Fibroblast of skin of scalp (primary cell): ENCODE measurements at places on chromosomes 7 and 10.
A peak's percentile ranks its signal among the peaks of the same experiment; 100 is the strongest.

- DNase-seq: no peak
These were observed 50.9 kb upstream of the SCIN start for GRCh38 chr7:12519682-12520009.

DNA sequence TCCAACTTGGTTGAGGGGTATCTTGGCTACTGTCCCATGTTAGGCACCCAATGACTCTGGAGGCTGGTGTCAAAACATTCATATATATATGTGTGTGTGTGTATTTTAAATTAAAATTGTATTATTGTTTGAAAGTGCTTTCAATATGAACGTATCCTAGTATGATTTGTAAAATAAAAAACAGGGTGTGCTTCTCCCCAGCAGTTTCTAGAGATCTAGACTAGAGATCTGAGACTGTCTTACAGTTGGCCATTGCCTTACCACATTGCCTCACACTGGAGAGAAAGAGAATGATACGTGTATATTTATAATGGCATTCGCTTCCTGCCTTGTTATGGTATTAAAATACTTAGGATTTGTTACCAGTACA is 1.2 kb downstream of the BAG3 start:
- DNase-seq: peak; percentile 78

- DNase-seq: peak; percentile 9
These were observed 174.9 kb downstream of the CACNA2D1 start for GRCh38 chr7:82268632-82269031.

DNA sequence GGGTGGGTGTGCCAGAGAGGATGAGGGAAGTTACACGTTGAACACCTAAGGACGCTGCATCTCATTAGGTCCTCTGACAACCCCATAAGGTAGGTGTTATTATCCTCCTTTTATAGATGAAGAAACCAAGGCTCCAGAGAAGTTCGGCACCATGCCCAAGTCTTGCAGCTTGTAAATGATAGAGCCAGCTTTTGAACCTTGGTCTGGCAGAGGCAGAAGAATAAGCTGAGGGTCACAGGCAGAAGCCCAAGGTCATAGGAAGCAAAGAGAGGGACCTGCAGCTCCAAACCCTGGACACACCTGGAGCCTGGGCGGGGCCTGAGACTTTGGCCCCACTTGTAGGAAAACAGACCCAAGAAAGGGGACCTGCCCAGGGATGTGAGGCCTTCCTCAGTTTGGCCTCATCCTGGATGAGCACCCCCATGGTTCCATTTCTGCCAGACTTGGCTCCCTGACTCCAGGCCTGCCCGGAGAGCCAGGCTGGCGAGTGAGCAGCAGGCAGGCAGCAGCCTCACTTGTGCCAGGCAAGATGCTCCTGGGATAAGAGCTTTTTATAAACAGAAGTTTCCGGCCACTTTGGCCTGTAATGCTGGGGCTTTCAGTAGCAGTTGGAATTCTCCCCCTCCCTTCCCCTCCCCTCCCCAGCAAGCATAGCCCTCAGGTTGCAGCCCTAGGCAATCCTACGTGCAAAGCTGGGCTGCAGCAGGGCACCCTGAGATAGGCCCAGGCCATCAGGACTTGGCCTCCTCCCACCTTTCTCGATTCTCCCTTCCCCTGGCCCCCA is 2.4 kb downstream of the KCNH2 start:
- no peak for DNase-seq

DNA sequence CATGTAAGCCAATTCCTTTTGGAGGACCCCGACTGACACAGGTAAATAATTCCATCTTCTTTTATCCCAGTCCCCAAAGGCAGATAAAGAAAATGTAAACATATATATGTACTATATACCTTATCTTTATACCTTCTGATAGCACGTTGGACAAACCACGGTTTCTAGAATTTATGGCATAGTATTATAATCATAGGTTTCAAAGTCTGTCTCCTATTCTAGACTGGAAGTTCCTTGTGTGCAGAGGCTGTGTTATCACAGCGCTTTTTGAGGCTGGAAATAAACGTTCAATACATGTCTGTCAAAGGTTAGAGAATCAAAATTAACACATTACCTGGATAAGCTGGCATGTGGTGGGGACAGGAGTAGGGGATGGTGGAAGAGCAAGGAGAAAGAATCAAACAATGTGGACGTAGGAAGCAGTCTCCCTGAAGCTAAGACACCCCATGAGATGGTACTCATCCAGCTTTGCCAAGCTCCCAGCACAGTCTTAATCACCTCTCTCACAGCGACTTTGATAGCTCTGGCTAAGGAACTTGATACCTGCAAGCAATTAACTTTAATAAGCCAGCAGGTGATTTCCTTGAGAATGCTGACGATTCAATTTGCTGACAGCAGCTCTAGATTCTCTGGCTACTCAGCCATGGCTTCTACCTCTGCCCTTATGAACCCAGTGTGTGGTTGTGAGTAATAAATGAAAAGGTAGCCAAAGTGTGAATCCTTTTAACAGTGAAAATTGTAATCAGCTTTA is 208.4 kb upstream of the LRRTM3 start:
- DNase-seq: no peak

DNA sequence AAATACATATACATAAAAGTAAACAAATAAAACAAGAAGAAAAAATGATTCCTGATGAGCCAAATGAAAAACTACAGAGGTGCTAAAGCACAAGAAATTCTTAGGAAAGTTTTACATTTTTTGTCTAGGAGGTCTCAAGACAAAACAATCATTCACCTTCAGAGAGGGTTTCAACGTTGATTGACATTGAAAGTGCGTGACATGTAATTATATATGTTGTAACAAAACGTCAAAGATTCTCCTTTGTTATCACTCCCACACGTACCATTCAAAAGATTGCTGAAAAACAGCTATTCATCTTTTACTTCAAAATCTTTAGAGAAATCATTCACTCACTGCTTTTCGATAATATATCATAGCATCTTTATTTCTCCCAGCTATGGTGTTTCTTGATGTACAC is 375.9 kb downstream of the NEBL start:
- DNase-seq: no peak

DNA sequence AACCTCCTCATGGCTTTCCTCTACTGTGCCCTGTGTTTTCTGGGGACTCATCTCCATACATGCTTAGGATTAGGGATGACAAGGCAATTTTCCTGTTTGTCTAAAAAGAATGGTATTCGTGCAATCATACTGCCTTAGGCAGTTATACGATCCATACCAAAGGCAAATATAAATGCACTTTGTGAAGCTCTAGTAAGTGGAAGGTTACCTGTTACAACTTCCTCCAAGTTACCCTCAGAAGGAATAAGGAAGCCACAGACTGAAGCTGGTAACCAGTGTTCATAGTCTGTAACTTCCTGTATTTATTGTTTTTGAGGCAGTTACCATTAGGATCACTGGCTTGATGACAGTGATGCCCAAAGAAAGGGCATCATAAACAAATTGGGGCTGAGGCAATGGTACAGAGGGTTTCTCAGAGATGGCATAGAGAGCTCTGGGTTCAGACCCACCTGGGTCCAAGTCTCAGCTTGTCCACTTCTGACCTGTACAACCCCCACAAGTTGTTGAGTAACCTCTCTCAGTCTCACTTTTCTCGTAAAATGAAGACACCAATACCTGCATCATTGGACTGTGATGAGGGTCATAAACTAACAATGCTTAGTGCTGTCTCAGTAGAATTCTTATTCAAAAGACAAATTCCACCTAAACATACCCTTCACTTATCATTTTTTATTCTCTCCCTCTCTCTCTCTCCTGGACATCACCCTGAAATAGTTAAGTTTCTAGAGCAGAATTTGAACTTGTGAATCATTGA is 138.2 kb downstream of the ELMO1 start:
- no peak for DNase-seq

GRCh38 chr10:101071267-101071884 is 9.6 kb downstream of the KAZALD1 start:
- DNase-seq: no peak

DNA sequence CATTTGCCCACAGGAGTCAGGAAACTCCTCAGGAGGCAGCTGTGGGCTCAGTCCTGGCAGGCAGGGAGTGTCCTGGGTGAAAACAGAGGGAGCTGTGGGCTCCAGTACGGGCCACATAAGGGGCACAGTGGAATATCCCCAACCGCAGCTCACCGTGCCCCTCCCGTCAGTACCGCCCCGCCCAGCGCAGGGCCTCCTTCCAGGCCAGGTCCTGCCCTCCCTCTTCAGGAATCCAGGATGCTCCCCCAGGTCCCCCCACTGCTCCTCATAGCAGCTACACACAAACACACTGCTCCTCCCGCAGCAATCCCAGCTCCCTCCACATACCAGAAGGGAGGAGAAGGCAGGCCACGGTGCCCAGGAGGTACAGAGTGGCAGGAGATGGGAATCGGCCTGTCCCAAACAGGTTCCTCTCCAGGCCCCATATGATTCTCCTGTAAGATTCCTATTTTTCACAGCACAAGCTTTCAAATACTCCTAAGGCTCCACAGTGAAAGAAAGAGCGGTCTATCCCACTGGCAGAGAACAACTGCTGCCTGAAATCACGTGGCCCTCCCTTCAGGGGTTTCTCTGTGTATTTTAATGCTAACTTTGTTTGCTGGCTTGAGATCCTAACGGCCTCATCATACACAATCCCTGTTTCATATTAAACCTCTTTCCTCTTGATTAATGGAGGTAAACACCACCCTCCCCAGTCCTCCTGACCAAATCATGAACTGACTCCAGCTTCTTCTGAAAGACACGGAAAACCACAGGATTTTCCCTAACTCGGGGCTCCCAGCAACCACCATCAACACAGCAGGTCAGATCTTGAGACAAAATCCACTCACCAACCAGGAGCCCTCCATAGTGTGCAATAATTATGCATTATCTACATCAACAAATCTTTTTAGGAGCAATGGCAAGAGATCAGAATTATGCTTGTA is 178.7 kb downstream of the TNS3 start:
- DNase-seq: no peak

- DNase-seq: peak; percentile 96
These were observed at the start of gene RBM17 for GRCh38 chr10:6088721-6089333. RBM17 (plus strand) TSS chr10:6089034; CDS start chr10:6097066, 8,032 bp downstream.

DNA sequence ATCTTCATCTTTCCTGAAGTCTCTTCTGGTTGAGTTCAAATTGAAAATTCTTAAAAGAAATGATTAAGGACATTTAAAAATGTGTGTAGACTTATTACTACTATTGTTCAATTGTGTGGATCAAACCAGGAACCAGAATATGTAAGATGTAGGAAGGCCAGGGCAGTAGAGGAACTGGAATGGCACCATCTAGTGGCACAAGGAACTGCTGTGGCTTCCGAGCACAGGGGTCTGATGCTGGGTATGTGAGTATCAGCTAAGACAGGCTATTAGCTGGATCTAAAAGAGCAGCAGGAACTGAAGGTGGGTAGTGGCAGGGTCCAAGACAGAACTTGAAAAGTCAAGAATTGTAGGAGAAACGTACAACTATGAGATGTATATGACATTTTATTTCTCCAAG is 247.3 kb downstream of the SEMA3A start:
- DNase-seq: peak; percentile 6

GRCh38 chr7:159010411-159010810 is 134.3 kb downstream of the VIPR2 start:
- DNase-seq: no peak

- DNase-seq: no peak
These were observed 118.1 kb downstream of the GNAT3 start for GRCh38 chr7:80393786-80394185.

- no peak for DNase-seq
These were observed 244.0 kb upstream of the ZWINT start for GRCh38 chr10:56605051-56605450.

DNA sequence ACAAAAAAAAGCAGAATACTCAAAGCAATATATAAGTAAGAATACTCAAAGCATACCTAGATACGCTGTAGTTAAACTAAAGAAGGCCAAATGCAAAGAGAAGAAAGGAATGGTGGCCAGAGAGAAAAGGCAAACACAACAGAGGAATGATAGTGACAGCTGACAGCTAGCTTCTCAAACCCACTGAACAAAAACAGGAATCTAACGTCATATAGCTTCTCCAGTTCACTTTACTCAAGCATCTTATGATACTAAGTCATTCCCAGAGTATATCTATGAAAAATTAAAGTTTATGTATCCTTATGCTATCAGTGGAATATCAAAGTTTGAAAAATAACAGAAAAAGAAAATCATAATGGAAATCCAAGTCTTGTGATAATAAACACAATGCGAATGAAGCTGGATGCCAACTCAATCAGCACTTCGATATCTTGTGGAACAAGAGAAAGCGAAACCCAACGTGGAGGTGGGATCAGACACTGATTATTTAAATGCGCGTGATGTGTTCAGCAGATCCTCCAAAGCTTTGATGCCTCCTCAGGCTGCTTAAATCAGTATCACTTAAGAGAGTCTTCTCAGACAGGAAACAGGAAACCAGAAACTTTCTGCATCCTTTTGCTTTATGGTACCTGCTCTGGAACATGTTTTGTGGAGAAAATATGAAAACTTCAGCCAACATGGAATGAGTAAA is 102.8 kb downstream of the PIP4K2A start:
- no peak for DNase-seq

DNA sequence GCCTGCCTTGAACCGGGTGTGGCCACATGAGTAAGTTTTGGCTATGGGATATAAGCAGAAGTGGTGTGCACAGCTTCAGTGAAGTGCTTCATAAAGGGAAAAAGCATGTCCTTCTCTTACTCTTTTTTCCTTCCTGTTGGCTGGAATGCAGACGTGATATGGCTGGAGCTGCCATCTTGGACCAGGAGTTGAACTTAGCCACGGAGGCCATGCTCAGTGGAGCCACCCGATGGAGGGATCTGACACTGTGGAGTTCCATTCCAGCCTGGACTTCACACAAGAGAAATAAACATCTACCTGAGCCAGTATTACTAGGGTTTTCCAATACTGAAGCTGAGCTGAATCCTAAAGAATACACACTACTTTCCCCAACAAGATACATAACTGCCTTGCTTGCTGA is 52.3 kb downstream of the CCDC3 start:
- DNase-seq: no peak

GRCh38 chr10:76572021-76572420 is 1065.6 kb downstream of the KCNMA1 start:
- no peak for DNase-seq

- DNase-seq: no peak
These were observed 242.1 kb downstream of the CDC14C start for GRCh38 chr7:49166441-49166840.

DNA sequence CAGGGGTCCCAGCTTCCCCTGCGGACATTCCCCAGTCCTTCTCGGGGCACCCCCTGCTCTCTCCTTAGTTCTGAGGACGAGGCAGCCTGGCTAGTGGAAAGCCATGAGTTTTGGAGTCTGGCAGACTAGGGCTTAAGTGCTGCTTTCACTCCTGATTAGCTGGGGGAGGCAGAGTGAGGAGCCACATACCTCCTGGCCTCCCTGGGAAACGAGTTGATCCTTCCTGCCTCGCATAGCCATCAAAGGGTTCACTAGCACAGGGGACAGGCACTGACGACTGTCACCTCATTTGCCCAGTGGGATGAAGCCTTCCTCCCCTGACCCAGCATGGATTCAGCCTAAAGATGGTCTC is 402.5 kb downstream of the RPS24 start:
- no peak for DNase-seq

DNA sequence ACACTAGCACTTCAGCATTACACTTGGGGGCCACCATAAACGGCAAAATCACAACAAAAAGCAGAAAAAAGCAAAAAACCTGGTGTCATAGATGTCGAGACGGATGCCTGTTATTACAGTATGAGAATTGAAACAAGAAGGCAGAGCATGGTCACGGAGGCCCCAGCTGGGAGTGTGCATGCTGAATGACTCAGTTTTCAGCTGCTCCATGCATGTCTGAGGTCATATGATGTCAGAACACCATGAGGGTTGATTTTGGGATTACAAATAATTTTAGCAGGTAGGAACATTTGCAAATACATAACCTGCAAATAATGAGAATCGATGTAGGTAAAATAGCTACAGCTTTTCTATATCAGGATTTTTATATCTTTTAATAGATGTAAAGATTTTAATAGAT is 19.1 kb downstream of the ZMYND11 start:
- DNase-seq: peak; percentile 37
